ENCODE measurements at places on chromosomes 7 and 10.

GRCh38 chr7:35848725-35849124 lies 47.9 kb downstream of the SEPTIN7 start:
- no peak for DNase-seq

DNA sequence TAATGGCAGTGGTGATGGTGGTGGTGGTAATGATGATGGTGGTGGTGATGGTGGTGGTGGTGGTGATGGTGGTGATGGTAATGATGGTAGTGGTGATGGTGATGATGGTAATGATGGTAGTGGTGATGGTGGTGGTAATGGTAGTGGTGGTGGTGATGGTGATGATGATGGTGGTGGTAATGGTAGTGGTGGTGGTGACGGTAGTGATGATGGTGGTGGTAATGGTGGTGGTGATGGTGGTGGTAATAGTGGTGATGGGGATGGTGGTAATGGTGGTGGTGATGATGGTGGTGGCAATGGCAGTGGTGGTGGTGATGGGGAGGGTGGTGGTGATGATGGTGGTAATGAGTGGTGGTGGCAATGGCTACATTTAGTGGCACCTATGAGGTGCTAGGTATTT lies 105.7 kb downstream of the GRK5 start:
- DNase-seq = no peak

DNA sequence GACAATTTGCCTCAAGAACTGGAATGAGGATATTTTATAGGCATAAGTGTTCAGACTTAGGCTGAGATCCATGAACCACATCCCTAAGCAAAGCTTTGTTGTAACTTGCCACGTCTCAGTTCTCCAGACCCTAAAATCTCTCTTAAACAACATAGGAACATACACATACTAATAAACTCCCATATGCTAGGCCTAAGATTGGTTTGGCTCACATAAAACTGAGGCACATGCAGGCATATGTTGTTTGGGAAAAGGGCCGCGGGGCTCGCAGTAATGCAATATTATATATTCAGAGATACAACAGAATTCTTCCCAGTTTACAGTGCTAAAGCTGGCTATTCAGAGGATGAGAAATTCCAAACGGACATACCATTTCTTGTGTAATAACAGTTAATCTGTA lies 61.0 kb downstream of the DOCK4 start:
- DNase-seq = no peak

- DNase-seq = no peak
These were observed 285.1 kb upstream of the SP8 start for GRCh38 chr7:21071561-21072501.

GRCh38 chr7:39042670-39043069 lies 65.0 kb downstream of the POU6F2 start:
- DNase-seq = no peak

DNA sequence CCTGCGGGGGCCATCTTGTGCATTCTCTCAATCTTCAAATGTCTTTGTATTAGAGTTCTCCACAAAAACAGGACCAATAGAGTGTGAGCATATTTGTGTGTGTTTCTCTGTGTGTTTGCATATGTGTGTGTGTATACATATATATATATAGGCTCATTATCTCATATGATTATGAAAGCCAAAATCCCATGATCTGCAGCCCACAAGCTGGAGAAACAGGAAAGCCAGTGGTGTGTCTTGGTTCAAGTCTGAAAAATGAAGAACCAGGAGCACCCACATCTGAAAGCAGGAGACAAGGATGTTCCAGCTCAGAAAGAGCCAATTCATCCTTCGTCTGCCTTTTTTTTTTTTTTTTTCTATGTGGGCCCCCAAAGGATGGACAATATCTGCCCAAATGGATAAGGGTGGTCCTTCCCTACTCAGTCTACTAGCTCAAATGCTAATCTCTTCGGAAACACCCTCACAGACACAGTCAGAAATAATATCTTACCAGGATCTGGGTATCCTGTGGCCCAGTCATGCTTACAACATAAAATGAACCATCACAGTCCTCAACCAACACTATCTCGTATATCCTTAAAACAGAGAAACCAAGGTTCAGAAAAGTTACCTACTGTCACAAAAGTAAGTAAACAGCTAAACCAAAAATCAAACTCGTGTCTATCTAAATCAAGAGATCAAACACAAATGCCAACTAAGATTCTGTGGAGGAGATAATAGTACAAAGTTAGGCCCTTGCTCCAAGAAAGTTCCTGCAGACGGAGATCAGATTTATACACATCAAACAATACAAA lies 141.9 kb downstream of the JMJD1C start:
- DNase-seq = no peak

DNA sequence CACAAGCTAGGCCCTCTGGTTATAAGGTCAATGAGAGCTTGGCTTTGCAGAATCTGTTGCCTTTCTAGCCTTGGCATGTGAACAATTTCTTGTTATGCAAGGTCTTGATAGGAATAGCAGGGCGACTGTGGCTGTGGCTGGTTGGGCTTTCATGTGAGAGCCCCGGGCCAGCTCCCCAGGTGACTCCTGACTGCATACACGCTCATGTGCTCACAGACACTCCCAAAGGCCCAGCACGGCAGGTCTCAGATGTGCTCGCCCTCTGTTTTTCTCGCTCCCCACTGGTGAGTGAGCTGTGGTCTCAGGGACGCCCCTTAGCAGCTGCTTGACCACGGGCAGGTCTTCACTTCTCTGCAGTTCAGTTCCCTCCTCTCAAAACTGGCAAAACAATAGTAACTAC lies 37.1 kb upstream of the ZNF32 start:
- DNase-seq = no peak

- no peak for DNase-seq
These were observed 19.2 kb upstream of the DDC start for GRCh38 chr7:50584386-50584785.

Data from AG04449 (cell line).